Stimulated activated CD4-positive, alpha-beta T cell treated with anti-CD3 and anti-CD28 coated beads, Interleukin-1b, Interleukin-23, amount 100 ng/mL, for 24 hours (primary cell): ENCODE measurements at places on chromosomes 11 and 22.

- no peak for DNase-seq
Measured at GRCh38 chr11:123286255-123286654, 91.2 kb upstream of the CLMP start.

GRCh38 chr11:1875093-1875850, 16.4 kb downstream of the PRR33 start:
- no peak for DNase-seq

DNA sequence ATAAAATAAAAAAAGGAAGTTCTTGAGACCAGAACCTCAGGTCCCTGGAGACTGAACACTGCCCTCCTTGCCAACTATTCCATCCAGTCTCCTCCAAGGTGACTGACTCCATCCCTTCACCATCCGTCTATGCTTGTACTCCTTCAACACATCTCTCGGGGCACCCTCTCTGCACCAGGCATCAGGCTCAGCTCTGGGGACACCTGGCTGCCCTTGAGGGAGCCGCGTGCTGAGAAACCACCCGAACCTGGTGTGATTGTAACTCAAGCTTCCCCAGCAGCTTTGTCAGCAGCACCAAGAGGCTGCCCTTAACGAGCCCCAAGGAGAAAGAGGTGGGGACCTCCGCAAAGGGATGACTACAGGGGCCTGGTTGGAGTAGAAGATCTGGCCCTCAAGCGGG, 1.7 kb downstream of the PTPN5 start:
- DNase-seq, result no peak

GRCh38 chr22:38907767-38908166, 35.8 kb upstream of the CBX6 start:
- no peak for DNase-seq

DNA sequence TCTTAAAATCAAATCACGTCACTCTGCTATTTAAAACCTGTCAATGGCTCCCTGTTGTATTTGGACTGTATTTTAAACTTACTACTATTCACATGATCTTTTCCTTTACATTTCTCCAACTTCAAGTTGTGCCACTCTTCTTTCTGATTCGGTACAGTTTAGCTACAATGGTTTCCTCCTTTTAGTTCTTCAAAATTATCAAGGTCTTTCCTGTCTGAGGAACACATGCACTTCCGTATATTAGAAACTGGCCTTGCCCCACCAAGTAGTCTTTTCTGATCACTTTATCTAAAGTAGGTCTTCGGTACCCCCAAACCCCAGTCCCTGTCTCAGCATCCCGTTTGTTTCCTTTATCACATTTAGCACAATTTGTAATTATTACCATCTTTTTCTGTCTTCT, 81.8 kb downstream of the MTMR3 start:
- no peak for DNase-seq

- DNase-seq, result no peak
Measured at GRCh38 chr11:120028897-120029258, 109.0 kb downstream of the TRIM29 start.

- DNase-seq, result no peak
Measured at GRCh38 chr11:63882555-63883242, 34.3 kb downstream of the RCOR2 start.

DNA sequence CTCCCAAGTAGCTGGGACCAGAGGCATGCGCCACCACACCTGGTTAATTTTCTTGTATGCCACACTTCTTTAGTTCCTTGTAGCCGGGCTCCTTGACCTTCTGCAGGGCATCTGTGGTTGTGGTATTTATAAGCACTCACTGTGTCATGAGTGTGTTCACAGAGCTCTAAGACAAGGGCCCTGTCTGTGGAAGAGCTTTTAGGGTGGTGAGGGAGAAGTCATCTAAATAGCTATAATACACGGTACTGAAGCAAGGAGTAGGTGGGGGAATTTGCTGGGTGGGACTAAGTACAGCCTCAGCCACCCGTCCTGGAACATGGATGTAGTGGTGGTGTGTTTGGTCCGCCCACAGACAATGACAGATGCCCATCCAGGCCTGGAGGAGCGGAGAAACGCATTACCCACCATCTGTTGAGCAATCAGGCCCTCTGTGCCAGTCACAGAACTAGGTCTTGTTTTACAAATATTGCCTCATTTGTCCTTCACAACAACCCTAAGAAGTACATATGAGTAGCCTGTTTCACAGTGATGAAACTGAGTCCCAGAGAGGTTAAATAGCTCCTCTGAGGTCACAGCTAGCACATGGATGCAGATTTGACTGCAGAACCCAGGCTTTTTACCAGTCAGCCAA, 10.1 kb downstream of the ACO2 start:
- DNase-seq, result no peak

DNA sequence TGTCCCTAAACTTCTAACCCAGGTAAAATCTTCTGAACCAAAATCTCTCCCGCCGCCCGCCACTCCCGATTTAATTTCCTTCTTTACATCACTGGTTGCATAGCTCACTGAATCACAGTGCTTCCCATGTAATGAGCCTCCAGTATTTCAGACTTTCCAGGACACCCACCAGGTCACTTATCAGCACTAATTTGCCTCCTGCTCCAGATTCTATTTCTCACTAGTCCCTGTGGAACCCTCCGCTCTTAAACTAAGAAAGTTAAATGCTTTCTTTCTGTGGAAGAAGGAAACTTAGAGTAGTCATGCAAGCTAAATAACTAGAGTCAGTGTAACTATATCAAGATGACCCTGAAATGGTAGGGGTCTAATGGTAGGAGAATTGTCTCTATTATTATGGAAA, 106.6 kb upstream of the OPCML start:
- no peak for DNase-seq

DNA sequence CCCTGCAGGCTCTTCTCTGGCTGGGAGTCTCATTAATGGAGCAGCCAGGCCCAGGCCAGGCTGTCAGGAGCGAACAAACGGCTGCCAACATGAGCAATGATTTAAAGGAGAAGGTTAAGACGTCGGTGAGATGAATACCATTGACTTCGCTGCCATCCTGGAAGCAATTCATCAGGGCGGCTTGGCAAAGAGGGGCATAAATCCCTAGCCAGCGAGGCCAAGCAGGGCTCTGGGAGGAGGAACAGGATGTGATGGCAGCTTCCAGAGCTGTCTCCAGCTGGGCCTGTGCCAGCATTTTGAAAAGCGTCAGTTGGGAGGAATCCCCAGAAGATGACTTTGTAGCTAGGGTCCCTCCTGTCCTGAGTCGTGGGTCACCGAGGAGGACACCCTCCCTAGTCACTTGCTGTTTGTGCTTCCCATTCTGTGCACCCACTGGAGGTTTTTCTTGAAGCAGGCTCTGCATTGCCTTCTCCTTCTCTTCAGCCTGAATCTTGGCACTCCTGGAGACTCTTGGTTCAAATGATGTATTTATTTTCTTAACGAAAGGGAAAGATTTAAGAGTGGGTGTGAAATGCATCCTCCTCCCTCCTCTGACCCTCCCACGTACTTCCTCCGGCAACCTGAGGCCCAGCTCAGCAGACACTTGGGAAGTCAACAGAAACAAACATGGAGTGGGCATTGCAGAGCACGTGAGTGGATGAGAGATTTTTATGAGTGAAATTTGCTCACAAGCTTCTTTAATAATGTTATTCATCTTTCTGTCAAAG, 476.3 kb upstream of the CADM1 start:
- DNase-seq, result no peak

DNA sequence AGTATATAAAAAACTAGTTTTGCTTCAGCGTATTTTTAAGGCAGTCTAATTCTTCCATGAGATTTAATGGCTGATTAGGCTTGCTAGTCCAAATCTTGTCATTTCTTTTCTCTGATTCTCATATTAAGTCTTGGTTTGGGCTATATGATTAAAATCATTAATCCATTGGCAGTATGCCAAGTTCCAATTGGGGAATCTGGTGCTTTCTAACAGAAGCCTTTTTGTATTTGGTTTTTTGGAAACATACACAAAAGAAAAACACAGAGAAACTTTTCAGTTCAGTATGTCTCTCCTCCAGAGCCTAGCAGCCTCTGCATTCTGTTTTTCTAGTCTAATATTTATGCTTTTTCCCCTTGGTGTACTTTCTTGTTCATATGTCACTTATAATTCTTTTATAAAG, 37.9 kb downstream of the SWAP70 start:
- no peak for DNase-seq

- DNase-seq, result no peak
Measured at GRCh38 chr11:27293515-27294417, 69.2 kb downstream of the CCDC34 start.

DNA sequence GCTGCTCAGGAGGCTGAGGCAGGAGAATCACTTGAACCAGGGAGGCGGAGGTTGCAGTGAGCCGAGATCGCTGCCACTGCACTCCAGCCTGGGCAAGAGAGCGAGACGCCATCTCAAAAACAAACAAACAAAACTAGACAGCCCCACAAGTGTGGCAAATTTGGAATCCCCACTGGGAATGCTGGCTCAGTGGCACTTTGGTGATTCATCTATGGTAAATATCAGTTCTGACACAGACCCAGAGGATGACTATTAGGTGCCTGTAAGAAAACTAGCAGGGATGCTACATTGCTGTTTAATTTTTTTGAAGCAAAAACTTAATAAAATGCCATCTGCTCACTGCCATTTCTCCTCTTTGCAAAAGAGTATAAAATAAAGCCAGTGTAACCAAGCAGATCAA, 107.9 kb downstream of the NAT10 start:
- DNase-seq, result no peak

- no peak for DNase-seq
Measured at GRCh38 chr22:29093501-29094300, 20.9 kb downstream of the KREMEN1 start.

- no peak for DNase-seq
Measured at GRCh38 chr11:2436521-2437031, 7.7 kb downstream of the TRPM5 start.

GRCh38 chr11:123292647-123293046, 97.6 kb upstream of the CLMP start:
- no peak for DNase-seq

DNA sequence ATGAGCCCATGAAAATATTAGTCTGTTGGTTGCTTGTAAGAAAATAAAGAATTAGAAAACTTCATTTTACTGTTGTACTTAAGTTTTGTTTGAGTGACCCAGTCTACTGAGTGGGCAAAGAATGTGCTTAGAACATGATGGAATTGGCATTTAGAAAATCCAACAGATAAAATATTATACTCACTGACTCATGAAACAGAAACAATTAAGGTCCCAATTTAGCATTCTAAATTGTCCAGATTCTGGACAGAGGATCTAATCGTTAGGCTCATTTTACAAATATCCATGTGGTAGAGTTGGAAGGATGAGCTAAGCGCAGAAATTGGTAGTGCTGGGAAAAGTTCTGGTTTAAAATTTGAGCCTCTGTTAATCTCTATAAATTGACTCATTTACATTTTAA, 45.4 kb downstream of the METTL15 start:
- no peak for DNase-seq

DNA sequence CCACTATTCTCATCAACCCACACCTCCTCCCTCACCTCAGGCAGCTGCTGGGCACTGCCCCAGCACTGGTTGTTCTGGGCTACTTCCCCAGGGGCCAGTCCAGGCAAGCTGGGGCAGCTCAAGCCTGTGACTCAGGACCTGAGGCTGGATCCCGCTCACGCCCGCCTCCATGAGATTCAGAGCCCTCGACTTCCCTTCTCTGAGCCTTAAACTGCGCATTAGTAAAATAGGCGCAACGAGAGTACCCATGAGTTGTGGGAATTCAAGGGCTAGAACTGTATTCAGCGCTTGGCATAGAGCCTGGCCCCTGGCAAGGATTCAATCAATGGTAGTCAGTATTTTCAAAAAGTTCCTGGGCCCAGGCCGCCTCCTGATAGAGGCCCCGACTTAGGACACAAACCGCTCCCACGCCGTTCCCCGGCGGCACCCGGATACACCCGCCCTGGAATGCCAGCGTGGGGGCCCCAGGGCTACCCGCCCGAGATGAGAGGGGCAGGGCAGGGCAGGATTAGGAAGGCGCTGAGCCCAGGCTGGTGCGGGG, 723 bp upstream of the CD82 start:
- no peak for DNase-seq

DNA sequence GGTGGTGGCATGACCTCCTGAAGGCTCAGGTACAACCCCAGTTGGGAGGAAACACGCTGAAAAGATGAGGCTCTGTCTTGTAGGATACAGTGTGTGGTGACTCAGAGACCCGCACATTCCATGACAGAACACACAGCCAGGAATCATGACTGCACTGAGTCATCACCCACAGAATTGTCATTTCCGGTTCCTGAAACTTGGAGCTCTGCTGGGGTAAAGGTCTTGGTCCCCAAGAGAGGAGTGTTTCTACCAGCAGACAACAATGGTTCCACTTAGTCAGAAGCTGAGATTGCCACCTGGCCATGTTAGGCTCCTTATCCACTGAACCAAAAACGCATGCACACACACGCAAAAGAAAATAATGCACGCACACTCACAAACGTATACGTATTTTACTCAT, 31.5 kb upstream of the CYB5R3 start:
- no peak for DNase-seq

- no peak for DNase-seq
Measured at GRCh38 chr22:23396362-23397007, 183.6 kb downstream of the IGLL1 start.
